ENCODE measurements at places on chromosomes 7 and 10.

GRCh38 chr7:43585562-43585961 lies 2.7 kb downstream of the STK17A start:
- no peak for DNase-seq

DNA sequence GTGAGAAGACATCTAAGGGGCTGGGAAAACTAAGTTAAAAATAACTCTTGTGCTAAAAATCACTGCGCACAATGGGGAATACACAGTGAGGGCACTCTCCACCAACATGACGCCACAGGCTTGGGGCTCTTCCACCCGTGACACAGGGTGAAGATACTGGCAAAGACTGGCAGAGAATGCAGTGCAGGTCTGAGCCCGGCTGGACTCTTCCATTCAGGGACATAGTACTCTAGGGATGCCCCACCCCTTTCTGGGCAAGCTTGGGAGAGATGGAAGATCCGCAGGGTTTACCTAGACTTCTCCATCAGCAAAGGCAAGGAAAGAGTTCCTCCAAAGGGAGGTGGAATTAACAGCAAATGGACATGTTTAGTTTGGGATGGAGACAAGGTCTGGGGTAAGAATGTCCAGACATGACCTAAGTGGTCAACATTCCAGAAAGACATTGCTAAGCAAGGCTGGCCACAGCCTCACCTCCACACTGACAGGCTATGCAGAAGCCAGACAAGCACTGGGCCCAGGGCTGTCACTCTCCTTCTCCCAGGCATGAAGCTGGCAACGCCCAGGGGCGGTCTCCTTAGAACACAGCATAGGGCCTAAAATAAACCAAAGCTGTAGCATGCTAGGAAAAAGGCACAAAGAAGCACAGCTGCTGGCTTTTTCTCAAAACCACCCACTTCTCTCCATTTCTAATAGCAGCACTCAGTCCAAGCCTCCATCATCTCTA lies 28.1 kb downstream of the XPNPEP1 start:
- DNase-seq: no peak

- DNase-seq: no peak
Observed at GRCh38 chr7:142425281-142425680, 167.4 kb upstream of the PRSS58 start.

GRCh38 chr7:45720989-45721388 lies 146.8 kb downstream of the ADCY1 start:
- DNase-seq: no peak

DNA sequence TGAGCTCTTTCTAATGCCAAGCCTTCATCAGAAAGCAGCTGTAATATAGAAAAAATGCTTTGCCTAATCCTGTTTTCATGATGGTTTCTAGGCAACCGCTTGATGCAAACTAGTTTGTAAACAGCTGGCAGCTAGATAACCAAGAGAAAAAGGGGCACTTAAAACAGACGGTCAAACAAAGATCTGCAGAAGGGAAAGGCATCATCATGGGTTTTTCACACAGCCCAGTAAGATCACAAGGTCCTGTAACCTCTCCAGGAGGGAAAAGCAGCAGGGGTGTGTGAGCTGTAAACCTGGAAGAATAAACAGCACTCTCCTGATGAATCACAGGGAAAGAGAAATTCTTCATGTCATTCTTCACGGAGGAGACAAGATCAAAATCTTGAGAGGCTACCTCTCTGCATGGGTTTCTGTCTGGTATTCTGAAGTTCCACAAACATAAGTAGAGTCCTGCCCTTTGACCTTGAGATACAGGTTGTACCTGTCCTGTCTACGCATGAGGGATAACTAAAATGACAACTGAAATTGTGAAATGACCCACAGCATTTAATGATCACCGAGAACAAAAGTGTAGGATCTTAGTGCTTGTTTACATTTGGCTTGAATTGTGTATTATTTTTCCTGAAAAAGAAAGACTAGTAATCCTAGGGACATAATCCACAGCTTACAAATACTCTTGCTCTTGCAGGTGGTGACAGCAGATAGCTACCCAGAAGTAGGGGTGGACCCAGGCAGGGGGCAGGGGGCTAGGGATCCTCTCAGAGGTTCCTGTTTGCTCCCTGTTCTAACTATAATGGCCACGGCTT lies 48.0 kb downstream of the CREB3L2 start:
- no peak for DNase-seq

DNA sequence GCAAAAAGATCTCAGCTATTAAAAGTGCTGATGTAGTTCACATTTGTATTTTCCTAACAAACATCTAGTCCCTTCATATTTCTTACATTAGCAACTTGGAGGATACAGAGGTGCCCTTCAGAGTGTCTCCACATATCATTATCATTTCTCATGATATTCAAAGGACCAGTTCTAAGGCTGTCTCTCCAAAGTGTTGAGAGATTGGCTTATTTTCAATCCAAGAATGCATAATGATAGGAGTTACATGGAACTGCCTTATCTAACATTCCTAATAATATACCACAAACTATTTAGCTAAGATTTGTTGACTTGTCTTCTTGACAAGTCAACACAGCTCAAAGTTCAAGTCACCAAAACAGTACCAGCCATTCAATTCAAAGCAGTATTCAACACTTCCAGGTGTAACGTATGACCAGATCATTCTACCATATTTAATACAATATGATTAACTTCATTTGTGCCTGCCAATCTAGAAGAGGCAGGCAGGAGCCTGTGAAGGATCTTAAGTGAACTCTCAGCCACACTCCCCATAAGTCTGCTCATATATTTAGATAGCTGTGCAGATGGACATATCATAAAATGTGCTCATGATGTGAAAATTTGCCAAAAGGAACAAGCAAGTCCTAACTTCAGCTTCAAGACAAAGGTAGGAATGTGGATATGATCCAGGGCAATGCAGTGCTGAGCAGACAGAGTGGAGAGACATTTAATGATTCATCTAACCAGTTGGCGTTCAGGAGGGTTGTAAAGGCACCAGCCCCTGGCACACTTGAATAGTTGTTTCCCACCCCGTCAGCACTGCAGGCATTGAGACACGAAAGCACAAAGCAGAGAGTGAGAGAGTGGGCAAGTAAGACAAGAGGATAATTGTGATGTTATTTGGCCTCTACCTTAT lies 108.3 kb downstream of the MTERF1 start:
- DNase-seq: no peak

Measured in activated CD4-positive, alpha-beta T cell treated with anti-CD3 and anti-CD28 coated beads for 24 hours (primary cell).